Esophagus squamous epithelium (tissue), 5 donors: ENCODE measurements at places on chromosomes 13 and 19. TPM values are rescaled to one million over a fixed set of nuclear protein-coding genes. Genes with fewer than 3 reads are reported as not detected.

DNA sequence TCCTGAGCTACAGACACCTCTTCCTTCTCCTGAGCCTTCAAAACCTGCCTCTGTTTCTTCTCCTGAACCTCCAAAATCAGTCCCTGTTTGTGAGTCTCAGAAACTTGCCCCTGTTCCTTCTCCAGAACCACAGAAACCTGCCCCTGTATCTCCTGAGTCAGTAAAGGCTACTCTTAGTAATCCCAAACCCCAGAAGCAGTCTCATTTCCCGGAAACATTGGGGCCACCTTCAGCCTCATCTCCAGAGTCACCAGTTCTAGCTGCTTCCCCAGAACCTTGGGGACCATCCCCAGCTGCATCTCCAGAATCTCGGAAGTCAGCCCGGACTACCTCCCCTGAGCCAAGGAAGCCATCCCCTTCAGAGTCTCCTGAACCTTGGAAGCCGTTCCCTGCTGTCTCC, 10.0 kb downstream of the CHAMP1 start:
- no peak for DNase-seq

GRCh38 chr19:14265290-14266036, 59.5 kb upstream of the ADGRL1 start:
- DNase-seq = no peak

DNA sequence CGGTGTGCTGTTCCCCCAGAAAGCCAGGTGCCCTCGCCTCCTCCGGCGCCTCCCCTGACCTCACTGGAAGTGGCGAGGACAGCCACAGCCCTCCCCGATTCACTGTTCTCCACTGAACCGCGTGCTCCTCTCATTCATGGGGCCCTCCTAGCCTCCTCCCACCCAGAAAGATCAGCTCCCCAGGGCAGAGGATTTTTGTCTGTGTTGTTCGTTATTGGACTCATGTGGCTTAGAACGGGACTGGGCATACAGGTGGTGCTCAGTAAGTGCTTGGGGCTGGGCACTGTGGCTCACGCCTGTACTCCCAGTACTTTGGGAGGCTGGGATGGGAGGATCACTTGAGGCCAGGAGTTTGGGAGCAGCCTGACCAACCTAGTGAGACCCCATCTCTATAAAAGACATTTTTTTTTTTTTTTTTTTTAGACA, 3.8 kb downstream of the PRTN3 start:
- no peak for DNase-seq

DNA sequence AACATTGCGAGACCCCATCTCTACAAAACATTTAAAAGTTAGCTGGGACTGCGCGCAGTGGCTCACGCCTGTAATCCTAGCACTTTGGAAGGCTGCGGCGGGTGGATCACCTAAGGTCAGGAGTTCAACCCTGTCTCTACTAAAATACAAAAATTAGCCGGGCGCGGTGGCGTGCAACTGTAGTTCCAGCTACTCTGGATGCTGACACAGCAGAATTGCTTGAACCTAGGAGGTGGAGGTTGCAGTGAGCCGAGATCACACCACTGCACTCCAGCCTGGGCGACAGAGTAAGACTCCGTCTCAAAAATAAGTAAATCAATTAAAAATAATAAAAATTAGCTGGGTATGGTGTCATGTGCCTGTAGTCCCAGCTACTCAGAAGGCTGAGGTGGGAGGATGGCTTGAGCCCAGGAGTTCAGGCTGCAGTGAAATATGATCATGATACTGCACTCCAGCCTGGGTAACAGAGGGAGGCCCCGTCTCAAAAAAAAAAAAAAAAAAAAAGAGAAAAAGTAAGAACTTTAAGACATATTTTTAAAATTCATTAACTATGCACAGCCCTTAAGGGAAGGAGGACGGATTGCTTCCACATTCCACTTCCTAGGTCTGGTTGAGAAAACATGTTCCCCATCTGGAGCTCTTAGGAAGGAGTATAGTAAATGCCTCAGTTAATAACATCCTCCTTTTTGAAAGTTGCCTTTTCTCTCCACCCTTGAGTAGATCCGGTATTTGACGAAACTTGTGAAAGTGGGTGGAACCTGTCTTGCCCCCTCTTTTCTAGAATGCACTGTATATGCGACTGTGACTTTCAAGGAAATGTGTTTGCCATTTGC, 26.1 kb downstream of the EXOC3L2 start:
- DNase-seq = no peak

DNA sequence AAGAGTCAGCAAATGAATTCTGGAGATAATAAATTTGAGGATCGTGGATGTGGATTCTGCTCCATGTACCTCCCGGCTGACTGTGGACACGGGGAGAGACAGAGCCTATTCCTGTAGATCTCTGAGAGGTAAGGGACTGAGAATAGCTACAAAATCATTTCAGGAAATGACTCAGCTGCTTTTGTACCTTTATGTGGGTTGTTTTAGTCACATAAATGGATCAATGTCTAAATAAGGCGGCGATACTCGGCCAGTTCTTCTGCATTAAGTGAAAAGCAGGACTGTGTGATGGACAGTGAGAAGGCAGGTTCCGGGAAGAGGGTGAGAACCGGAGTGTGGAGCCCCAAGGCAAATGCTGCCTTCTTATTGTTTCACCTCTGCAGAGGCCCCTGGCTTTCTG, 128.1 kb downstream of the EFNB2 start:
- DNase-seq = no peak

DNA sequence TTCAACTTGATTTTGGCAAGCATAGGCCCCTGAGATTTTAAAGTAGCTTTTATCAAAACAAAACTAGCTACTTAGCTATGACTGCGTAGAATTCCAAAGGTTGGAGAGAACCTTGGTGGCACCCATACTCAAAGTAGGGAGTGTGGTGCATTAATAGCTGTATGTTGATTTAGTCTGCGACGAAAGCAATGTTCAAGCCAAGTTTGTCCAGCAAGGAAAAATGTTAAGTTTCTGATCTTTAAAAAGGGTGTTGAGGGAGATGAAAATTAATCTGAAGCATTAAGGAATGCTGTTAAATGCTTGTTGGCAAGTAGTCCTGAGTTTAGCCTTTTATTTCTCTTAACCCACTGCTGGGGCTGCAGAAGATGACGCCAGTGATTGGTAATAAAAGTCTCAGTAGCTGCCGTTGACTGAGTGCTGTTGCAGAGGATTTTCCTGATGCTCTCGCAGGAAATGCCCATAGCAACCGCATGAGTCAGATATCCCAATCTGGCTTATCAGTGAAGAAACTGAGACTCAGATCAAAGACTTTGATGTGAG, 75.9 kb upstream of the RNF113B start:
- DNase-seq = no peak

- no peak for DNase-seq
Measured at GRCh38 chr19:11797491-11797890, 832 bp upstream of the ZNF491 start.

GRCh38 chr19:1017115-1017905, 3.6 kb downstream of the TMEM259 start:
- no peak for DNase-seq

DNA sequence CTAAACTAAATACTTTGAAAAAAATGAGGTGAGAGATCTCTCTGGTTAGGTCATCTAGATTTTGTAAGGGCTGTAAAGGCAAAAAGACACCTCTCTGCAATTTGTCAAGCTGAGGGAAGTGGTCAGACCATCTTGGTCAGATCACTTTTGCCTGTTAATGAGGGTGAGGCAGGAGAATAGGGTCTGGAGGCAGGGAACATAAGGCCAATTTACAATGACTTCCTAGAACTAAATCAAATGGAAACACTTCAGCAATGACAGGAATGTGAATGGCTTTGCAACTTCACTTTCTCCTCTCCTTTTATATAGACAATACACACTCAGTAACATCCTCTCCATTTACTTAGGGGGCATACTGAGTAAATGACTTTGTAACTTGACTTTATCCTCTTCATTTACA, 1653.4 kb downstream of the SLITRK5 start:
- no peak for DNase-seq

DNA sequence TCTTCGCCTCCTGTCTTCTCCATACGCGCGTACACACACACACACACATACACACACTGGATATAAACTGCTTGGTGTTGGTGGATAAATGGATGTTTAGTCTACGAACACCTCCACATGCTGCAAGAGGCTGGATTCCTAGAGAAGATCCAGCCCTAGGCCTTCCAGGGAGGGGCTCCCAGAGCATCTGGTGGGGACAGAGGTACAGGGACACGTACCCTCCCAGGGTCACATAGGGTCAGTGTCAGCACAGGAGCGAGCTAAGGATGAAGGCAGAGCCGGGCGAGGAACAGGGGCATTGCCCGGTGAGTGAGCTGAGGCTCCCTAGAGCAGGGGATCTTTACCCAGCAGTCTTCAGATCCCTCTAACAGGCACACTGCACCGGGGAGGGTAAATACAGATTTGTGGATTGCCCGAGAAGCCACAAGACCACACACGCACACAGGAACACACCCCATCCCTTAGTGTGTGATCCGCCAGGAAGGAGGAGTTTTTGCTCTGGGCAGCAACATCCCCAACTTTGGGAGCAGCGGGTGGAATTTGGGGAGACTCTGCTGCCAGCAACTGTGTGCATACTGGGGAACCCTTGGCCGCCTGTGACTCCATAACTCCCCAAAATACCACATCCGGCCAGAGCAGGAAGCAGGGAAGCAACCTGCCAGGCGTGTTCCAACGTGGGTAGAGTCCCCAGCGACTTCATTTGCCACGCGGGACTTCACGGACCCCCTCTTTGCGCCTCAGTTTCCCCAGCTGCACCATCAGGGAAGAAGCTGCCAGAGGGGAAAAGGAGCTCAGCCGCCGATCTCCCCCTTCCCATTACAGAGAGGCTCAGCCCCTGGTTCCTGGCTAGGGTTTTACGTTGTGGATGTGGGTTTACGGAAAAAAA, 5.8 kb upstream of the TLE2 start:
- DNase-seq = no peak

GRCh38 chr13:21615427-21615826, 11.5 kb upstream of the MICU2 start:
- no peak for DNase-seq

GRCh38 chr19:44850641-44851109, 4.6 kb downstream of the NECTIN2 start:
- DNase-seq = no peak

DNA sequence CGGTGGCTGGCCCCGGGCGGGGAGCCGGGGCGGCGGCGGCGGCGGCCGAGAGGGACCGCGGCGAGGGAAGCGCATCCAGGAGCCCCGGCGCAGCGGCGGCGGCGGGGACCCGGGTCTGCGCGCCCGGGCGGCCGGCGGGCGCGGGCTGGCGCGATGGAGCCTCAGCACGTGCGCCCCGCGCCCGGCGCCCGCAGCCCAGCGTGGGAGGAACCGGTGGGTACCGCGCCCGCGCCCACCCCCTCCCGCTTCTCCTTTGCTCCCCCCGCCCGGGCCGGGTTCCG, 7.8 kb upstream of the DGKH start:
- DNase-seq = no peak

- DNase-seq = no peak
Measured at GRCh38 chr19:46367426-46367825, 20.5 kb downstream of the PPP5C start.

- DNase-seq = no peak
Measured at GRCh38 chr19:18760440-18761383, 30.4 kb downstream of the COMP start.

DNA sequence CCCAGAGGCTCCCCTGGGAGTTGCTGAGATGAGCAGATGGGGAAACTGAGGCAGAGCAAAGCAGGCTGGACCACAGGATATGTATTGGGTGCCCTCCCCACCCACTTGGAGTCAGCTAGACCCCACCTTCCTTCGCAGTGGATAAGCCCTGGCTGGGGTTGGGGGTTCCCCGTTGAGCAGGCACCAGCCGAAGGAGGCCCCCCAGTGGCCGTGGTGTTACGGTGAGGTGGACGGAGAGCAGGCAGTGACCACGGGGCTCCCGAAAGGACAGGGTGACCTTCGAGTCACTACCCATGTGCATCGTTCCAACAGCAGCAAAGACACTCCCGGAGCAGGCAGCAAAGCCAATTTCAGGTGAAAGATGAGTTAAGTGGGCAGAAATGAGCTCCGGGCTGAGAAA, 62.4 kb upstream of the ADGRE5 start:
- no peak for DNase-seq

GRCh38 chr19:5436106-5436947, 18.9 kb upstream of the ZNRF4 start:
- DNase-seq = no peak

- no peak for DNase-seq
Measured at GRCh38 chr13:105436943-105437342, 1098.5 kb downstream of the EFNB2 start.

DNA sequence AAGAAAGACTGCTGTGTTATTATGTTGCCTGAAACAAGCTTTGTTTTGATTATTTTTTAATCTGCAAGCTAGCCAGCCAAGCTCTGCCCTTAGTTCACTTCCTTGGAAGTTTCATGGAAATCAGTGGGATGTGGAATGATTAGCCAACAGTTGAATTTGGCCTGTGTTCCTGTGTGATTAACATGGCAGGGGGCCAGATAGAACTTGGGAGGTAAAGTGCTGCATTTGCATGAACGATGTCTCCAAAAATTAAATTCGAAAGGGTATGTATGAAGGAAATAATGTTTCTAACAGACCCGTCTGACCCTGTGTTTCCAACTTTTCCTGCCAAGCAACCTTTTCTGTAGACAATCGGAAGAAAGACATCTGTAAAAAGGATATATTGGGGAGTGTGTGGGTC, 32.2 kb downstream of the UFM1 start:
- no peak for DNase-seq

GRCh38 chr13:78197231-78197630, 278.6 kb upstream of the EDNRB start:
- DNase-seq = no peak

DNA sequence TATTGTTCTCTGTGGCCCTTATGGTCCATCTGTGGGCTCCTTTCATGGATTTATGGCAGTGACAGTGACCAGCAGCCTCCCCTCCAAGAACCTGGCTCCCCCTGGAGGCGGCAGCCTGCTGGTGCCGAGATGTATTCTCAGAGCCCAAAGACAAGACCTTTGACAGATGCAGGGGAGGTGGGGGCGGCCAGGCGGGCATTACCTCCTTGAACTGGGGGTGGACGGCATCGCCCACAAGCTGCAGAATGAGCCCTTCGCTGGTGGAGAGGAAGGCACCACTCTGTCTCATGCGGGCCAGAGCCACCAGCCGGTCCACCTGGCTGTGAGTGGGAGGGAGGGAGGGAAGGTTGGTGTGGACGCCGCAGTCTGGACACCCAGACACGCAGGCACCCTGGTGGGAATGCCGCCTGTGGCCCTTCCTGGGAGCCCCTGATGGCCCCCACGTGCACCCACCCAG, 6.6 kb downstream of the ISOC2 start:
- no peak for DNase-seq

GRCh38 chr13:111939666-111940278, 127.2 kb upstream of the SOX1 start:
- no peak for DNase-seq

ELSPBP1 gene
- total RNA-seq = not detected

KRTDAP gene
- 85.6 TPM for total RNA-seq

ZSCAN1 gene
- total RNA-seq = not detected

BRCA2 gene
- total RNA-seq = 5.6 TPM

UGGT2 gene
- 13.9 TPM for total RNA-seq

GIPC3 gene
- total RNA-seq = 0.23 TPM

CEACAM4 gene
- total RNA-seq = 2.9 TPM

PRR19 gene
- total RNA-seq = 1.0 TPM

SIGLEC5 gene
- total RNA-seq = not detected

ZNF223 gene
- 2.9 TPM for total RNA-seq

APOE gene
- total RNA-seq = 8.9 TPM

RFXAP gene
- total RNA-seq = 0.97 TPM
